ENCODE measurements at places on chromosomes 3 and 15. TPM values are rescaled to one million over a fixed set of nuclear protein-coding genes. Genes with fewer than 3 reads are reported as not detected.

CD200R1 gene
- total RNA-seq, result 1.1 TPM

DNA sequence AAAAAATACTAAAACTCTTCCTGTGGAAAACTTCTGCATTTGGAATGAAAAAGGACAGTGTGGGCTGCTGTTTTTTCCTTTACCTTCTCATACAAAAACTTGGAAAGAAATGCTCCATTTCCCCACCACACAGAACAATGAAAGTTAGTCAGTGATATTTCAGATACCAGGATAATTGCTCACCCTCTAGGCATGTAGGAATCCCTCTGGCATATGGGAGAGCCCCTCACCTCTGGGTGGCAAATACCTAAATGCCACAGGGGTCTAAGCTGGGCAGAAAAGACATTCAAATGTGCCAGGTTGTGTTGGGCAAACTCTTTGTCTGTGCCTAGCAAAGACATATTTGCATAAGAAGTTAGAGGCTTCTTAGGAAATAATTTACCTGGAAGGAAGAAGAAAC lies 560.3 kb upstream of the NR2F2 start:
- no peak overlapping the region for H3K27ac ChIP-seq
- no peak for DNase-seq
- no peak overlapping the region for H3K4me3 ChIP-seq
- H3K36me3 ChIP-seq, result no peaks in the 10 kb centered on the region
- H3K27me3 ChIP-seq, result no peaks in the 10 kb centered on the region
- no peaks in the 10 kb centered on the region for H3K4me1 ChIP-seq

GRCh38 chr3:74214286-74214685 lies 400.2 kb downstream of the CNTN3 start:
- H3K27ac ChIP-seq, result no peak overlapping the region
- no peak for DNase-seq
- H3K27me3 ChIP-seq, result no peaks in the 10 kb centered on the region
- no peak overlapping the region for H3K4me3 ChIP-seq
- no peaks in the 10 kb centered on the region for H3K4me1 ChIP-seq

DNA sequence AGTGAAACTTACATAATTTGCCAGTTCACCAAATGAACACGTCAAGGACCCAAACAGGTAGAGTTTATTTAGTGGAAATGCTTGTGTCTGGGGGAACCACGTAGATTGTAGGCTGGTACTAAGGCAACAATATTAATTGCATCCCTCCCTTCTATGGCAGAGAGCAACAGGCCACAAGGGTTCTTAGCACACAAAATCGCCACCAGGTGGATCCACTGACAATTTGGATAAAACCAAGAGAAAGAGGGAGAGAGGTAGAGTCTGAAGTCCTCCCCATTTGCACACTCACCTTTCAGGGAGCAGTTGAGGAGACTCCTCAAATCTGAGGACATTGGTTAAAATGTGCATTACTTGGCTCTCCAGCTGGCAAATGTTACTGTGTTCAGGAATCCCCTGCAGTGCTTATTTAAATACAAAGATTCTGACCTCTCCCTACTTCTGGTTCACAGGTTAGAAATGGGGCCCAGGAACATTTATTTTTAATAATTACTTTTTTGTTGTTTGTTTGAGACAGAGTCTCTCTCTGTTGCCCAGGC lies 181.0 kb upstream of the FEZF2 start:
- DNase-seq, result no peak
- H3K4me1 ChIP-seq, result no peaks in the 10 kb centered on the region
- H3K27ac ChIP-seq, result no peak overlapping the region
- H3K27me3 ChIP-seq, result no peaks in the 10 kb centered on the region

ABHD17C gene
- 23.4 TPM for total RNA-seq

- DNase-seq, result peak; percentile 18
- no peaks in the 10 kb centered on the region for H3K36me3 ChIP-seq
- H3K4me3 ChIP-seq, result no peak overlapping the region
- no peak overlapping the region for H3K27ac ChIP-seq
- no peaks in the 10 kb centered on the region for H3K27me3 ChIP-seq
Measured at GRCh38 chr15:66847565-66847991, 145.5 kb downstream of the SMAD6 start.

PGBD4 gene
- total RNA-seq, result 1.2 TPM

DNA sequence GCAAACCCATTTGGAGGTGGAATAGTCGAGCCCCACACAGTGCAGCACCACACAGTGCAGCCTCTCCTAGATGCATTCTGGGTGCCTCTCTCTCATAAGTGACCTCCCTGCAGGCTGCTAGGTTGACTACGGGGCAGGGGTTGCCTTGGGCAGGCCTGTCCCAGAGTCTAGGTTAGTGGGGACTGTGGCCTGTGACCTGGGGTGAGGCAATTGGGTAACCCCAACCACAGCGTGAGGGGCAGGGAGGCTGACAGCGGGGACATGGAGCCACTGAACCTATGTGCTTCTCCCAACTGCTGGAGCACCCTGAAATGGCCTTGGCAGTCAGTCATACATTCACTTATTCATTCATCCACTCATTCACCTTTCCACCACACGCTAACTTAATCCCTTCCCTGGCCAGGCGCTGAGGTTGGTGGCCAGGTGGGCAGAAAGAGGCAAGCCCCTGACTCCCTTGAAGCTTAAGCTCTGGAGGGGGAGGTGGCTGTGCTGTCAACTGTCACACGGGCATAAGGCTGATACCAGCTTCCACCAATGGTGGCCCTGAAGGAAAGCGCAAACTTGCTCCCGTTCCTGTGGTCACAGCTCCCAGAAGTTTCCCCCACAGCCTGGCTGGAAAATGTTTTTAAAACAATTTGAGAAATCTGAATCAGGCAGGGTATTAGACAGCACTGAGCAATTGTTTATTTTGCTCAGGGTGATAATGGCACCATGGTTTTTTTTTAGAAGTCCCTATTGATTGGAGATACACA lies 46.2 kb downstream of the WNT7A start:
- H3K27me3 ChIP-seq, result no peaks in the 10 kb centered on the region
- H3K4me3 ChIP-seq, result no peak overlapping the region
- H3K36me3 ChIP-seq, result no peaks in the 10 kb centered on the region
- DNase-seq, result no peak

CCNDBP1 gene
- total RNA-seq, result 69.7 TPM

- no peak overlapping the region for H3K27ac ChIP-seq
- peaks cover 7% of the 10 kb centered on the region for H3K4me1 ChIP-seq
- H3K4me3 ChIP-seq, result no peak overlapping the region
Measured at GRCh38 chr15:84586696-84587095, 14.1 kb upstream of the ZSCAN2 start.

CHDH gene
- total RNA-seq, result 18.8 TPM

C3orf70 gene
- 3.9 TPM for total RNA-seq

DNA sequence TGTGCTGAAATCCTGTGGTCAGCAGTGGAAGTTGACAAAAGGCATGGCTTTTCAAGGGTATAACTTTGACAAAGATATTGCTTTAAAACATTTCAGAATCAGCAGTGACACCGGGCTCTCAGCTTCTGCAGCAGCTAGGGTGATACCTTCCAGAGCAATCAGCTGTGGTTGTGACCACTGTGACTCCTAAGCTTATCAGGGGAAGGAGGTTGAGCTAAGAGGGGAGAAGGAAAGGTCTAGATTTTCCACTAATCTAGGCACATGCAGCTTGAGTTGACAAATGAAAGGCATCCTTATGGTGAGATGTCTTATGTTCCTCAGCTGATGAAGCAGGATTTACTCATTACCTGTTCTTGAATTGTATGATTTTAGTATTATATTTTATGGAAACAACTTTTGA lies 16.3 kb upstream of the LRRFIP2 start:
- no peaks in the 10 kb centered on the region for H3K4me1 ChIP-seq
- H3K4me3 ChIP-seq, result no peak overlapping the region
- H3K27me3 ChIP-seq, result no peaks in the 10 kb centered on the region
- no peaks in the 10 kb centered on the region for H3K36me3 ChIP-seq

DNA sequence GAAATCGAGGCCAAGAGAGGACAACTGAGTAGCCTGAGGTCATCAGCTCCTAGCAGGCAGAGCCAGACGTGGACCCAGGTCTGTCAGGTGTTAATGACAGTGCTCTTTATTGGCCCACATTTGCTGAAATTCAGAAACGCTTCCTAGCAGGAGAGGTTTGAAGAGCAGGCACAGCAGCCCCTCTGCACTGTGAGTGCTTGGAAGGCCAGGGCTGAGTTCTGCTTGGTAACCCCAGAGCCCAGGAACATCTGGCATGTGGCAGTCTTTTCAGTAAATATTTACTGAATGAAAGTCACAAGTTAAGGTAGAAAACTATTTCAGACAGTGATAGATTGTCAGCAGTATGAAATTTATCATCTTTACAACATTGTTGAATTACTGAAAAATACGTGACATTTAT lies 102.4 kb downstream of the PLCL2 start:
- no peak overlapping the region for H3K27ac ChIP-seq
- no peaks in the 10 kb centered on the region for H3K36me3 ChIP-seq
- DNase-seq, result no peak
- H3K27me3 ChIP-seq, result no peaks in the 10 kb centered on the region
- no peaks in the 10 kb centered on the region for H3K4me1 ChIP-seq

- no peaks in the 10 kb centered on the region for H3K27me3 ChIP-seq
- no peak overlapping the region for H3K27ac ChIP-seq
- H3K4me1 ChIP-seq, result no peaks in the 10 kb centered on the region
- H3K4me3 ChIP-seq, result no peak overlapping the region
- DNase-seq, result no peak
Measured at GRCh38 chr3:39362812-39363211, 20.4 kb upstream of the SLC25A38 start.

GRCh38 chr3:69770219-69770618 lies 31.0 kb downstream of the MITF start:
- H3K27ac ChIP-seq, result no peak overlapping the region
- H3K36me3 ChIP-seq, result no peaks in the 10 kb centered on the region
- DNase-seq, result no peak
- peaks cover 10% of the 10 kb centered on the region for H3K4me1 ChIP-seq
- no peaks in the 10 kb centered on the region for H3K27me3 ChIP-seq
- H3K4me3 ChIP-seq, result no peak overlapping the region
